ENCODE measurements at places on chromosomes 5 and 9.

GRCh38 chr5:74031536-74031935, 405.5 kb downstream of the ARHGEF28 start:
- DNase-seq: no peak

DNA sequence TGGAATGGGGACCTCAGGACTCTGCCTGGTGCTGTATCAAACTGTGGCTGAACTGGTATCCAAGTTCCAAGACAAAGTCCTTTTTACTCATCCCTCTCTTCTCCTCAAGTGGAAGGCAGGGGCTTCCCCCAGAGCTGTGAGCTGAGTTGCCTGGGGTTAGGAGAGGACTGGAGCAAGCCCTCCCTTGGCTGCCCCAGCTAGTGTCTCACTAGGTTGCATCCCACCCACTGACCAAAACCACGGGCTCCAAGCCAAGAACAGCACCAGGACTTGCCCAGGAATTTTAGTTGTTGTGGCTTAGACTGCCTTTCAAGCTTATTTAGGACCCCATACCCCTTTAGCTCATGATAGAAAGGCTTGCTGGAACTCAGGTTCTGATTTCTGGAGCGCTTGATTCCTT, 158.7 kb upstream of the TNC start:
- no peak for DNase-seq

GRCh38 chr5:125505115-125505514, 758.7 kb upstream of the ZNF608 start:
- no peak for DNase-seq

- no peak for DNase-seq
These were observed 308.2 kb downstream of the ACTL7B start for GRCh38 chr9:108547411-108548135.

DNA sequence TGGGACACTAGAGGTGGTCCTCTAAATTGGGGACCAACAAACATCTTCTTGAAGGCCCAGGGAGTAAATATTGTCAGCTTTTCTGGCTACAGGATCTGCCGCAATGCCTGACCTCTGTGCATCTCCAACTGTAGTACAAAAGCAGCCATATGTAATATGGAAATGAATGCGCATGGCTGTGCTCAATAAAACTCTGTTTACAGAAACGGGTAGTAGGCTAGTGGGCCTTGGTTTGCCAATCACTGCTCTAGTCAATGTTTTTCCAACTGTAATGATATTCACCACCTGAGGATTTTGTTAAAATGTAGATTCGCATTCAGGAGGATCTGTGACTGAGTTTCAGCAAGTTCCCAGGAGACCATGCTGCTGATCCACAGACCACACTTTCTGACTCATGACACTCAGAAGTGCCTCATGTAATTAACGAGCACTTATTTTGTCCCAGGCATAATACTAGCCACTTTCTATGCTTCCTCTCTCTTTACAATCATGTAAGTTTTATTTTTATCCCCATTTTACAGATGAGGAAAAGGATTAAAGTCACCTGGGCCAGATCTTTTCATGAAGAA, 96.9 kb downstream of the MED27 start:
- DNase-seq: no peak

DNA sequence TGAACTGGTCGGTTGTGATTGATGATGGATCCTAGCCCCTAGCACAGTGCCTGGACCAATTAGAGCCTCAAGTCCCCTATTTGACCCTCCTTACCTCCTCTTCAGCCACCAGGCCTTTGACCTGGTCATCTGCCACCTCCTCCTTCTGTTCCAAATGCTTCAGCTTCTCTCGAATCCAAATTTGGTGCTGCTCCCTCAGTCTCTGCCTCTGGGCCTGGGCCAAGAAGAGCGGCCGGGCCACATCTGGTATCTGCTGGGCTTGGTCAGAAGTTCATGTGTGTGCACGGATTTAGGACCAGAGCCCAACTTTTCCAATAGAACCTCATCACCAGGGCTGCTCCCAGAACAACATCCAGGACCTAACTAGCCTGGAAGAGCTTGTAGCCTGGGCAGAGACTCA, 6.5 kb downstream of the SLC35A4 start:
- DNase-seq: no peak

GRCh38 chr5:146321571-146321970, 17.1 kb upstream of the POU4F3 start:
- no peak for DNase-seq

- no peak for DNase-seq
These were observed 27.8 kb upstream of the FSD1L start for GRCh38 chr9:105419816-105420597.

- no peak for DNase-seq
These were observed 868 bp downstream of the KDM4C start for GRCh38 chr9:6758498-6759184.

DNA sequence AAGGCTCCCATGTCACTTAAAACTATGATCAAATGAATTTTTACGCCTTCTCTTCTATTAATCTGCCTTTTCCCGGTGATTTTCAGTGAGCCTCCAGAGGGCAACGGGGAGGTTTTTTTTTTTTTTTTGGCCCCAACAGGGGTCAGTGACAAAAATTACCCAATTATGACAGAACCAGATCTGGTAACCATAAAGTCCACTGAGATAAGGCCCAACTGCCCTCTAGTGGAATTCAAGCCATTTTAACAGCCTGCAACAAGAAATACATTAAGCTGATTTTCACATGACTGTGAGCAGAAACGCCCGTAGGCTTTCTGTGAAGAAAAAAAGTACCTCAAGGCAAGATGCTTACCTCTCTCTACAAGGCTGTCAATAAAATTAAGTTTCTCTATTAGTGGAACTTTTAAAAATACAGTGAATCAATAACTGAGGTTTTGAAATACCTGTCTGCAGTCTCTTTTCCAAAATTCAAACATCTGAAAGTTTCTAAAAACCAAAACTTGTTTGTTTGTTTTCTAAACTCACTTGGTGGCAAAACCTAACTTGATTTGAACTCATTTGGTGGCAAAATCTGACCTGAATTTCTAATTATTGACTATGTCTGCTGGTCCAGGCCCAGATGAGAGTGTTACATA, 49.7 kb upstream of the FST start:
- no peak for DNase-seq

DNA sequence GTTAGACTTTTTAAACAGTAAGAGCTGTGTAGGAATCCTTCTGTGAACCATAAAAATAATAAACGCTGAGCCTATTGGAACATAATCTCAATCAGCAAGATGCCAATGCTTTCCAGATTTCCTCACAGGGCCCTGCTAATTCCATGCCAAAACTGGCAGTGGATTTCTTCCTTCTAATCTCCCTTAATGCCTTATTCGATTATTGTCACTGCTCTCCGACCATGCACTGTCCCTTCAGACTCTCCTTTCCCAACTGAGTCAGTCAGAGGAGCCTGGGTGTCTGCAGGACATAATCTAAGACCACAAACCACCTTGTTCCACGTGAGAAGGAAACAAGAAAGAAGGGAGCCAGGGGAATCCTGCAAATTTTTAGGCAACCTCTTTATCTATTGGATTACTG, at the start of gene GABRA6:
GABRA6 (plus strand) TSS at position 261 of the 400 bp plus-strand sequence. CDS start 269 bp downstream, outside the sequence.
- DNase-seq: no peak

DNA sequence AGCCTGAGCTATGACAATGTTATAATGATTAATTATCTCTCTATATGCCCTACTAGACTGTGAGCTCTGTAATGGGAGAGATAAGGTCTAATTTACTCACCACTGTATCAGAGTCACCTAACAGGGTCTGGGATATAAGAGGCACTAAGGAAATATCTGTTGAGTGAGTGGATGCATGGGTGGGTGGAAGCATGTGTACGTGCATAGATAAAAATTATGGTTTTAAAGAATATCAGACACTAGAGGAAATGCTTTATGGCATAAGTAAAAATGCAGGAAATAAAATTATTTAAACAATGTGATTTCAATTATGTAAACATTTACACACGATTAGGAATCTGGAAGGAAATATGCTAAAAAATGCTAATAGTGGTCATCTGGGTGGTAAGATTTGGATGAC, 137.8 kb downstream of the SPOCK1 start:
- DNase-seq: no peak
